Astrocyte of the spinal cord (primary cell): ENCODE measurements at places on chromosomes 7 and 10.
A peak's percentile ranks its signal among the peaks of the same experiment; 100 is the strongest.

GRCh38 chr7:19249281-19249680, 104.1 kb upstream of the FERD3L start:
- DNase-seq = peak; percentile 40

DNA sequence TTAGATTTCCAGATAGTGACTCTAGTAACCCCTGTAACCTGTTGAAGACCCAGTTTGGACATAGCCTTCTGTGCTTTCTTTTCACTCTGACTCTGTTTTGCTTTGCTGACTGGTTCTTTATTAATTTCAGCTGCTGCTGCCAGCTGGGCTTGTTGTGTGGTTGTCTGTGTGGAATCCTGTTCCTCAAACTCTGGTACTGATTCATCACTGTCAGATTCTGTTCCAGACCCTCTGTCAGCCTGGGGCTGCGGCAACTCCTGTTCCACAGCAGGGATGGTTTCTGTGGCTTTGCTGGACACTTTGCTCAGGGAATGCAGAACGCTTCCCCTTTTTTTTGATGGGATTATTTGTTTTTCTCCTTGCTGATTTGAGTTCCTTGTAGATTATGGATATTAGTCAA, 104.9 kb downstream of the SEC23IP start:
- DNase-seq = no peak

GRCh38 chr10:29788113-29788512, 153.3 kb upstream of the SVIL start:
- DNase-seq = no peak

DNA sequence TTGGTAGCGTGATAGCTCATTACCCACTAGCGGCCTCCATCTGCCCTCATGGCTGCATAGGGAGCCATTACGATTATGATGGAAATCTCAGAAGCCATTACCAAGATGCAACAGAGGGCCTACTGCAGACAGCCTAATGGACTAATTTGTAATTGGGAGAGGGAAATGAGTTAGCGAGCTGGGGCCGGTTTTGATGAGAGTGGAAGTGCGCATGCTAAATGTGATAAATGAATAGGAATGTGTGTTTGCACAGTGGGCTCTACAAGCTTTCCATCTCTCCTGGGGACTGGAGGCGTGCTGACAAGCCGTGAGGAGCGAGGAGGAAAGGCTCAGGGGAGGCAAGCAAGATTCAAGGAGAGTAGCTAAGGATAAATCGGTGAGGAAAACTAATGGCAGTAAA, 644.5 kb upstream of the GALNT17 start:
- no peak for DNase-seq
